NCI-H510A (cell line): ENCODE measurements at places on chromosomes 6 and 20.

- DNase-seq: no peak
These were observed 51.9 kb upstream of the NFATC2 start for GRCh38 chr20:51594236-51595057.

GRCh38 chr20:48467622-48468021, 360.2 kb downstream of the PREX1 start:
- no peak for DNase-seq

- DNase-seq: no peak
These were observed 96.7 kb upstream of the LAMP5 start for GRCh38 chr20:9417665-9418064.

DNA sequence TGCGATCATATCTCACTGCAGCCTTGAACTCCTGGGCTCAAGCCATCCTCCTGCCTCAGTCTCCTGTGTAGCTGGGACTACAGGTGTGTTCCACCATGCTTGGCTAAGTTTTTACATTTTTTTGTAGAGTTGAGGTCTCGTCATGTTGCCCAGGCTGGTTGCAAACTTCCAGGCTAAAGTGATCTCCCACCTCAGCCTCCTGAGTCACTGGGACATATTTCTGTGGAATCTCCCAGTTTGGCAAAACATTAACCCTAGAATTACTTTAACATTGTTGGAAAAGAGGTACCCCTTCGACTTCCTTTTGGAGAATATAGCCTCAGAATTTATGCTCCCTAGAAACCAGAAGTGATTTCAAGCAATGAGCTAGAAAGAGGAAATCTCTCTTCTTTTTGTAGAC, 57.2 kb downstream of the SHLD1 start:
- DNase-seq: no peak

GRCh38 chr20:33672426-33673113, 1.7 kb downstream of the NECAB3 start:
- DNase-seq: no peak
